AG09309 (cell line): ENCODE measurements at places on chromosomes 5 and 9.

- no peak for DNase-seq
Measured at GRCh38 chr5:125595095-125595494, 828.1 kb upstream of the GRAMD2B start.

DNA sequence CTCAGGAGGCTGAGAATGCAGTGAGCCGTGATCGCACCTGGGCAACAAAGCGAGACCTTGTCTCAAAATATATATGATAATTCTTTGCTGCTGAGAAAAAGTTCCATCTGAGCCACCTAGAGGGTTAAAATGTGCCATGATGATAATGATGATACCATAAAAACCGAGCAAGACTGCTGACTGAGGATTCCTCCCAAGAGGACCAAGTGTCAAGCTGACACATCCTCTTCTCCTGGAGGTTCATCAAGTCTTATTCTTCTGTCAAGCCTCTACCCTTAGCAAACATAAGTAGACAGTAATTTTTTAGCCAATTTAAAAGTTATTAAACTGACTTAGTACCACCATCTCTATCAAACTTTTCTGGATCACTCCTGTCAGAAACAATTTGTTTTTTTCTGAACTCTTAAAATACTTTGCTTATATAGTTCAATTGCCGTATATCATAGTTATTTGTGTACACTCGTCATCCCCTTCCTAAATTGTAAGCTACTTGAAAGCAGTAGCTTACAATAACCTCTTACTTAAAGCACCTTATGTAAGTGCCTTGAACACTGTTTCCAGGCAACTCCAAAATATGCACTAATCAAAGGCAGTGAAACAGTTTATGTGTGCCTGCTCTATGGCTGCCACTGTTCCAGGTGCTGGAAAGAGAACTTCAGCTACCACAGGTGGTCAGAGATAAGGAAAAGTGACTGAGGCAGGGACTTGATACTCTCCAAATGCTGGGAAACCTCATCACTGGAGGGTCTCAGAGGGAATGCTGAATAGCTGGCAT is 57.4 kb downstream of the SCAI start:
- no peak for DNase-seq

DNA sequence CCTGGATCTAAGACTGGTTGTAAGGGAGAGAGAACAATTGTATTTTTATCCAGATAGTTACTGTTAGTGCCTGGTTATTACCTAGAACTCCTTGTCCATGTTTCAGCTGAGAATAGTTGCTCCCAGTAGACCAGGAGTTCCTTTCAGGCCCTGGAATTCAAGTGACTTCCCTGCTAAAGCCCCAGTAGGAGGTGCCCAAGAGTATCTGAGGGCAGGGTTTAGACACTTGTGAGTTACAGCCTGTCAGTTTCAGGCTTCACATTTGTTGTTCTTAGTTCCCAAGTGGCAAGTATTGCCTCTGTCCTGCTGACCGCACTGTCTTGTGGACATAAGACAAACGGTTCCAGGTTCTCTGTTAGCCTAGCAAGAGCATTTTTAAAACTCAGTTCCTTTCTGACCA is 743.9 kb upstream of the SEMA6A start:
- no peak for DNase-seq

- no peak for DNase-seq
Measured at GRCh38 chr5:96091874-96092273, 130.2 kb upstream of the ELL2 start.

DNA sequence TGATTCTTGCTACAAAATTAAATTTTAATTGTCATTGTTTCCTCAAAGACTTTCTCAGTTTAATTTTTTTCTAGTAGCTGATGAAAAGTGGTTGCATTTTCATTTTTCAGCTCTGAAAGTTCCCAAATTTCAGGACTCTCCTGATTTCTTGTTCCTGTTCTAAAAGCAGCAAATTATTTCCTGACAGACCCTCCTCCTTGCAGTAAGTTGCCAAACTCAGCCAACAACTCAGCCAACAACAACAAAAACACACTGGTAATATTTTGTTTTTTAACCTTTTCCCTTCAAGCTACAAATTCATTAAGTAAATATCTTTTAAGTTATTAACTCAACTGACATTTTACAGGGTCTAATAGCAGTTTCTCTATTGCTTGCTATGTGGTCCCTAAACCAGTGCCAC is 487.8 kb upstream of the NUDT12 start:
- no peak for DNase-seq

DNA sequence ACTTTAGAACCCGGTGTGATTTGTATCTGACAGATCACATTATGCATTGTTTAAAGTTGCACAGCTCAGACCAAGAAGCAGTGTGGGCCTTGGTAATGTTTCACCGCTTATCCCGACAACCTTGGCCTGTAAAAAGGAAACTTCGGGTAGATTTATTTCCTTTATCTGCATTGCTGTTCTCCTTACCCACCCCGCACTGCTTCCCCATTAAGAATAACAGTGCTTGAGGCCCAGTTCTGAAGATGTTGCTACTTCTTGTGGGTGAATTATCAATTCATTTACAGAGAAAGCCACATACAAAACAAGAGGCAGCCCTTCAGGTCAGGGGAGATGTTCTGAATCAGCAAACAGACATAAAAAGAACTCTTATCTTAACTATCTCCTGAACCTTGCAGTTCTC is 8.4 kb downstream of the SMARCA2 start:
- no peak for DNase-seq

DNA sequence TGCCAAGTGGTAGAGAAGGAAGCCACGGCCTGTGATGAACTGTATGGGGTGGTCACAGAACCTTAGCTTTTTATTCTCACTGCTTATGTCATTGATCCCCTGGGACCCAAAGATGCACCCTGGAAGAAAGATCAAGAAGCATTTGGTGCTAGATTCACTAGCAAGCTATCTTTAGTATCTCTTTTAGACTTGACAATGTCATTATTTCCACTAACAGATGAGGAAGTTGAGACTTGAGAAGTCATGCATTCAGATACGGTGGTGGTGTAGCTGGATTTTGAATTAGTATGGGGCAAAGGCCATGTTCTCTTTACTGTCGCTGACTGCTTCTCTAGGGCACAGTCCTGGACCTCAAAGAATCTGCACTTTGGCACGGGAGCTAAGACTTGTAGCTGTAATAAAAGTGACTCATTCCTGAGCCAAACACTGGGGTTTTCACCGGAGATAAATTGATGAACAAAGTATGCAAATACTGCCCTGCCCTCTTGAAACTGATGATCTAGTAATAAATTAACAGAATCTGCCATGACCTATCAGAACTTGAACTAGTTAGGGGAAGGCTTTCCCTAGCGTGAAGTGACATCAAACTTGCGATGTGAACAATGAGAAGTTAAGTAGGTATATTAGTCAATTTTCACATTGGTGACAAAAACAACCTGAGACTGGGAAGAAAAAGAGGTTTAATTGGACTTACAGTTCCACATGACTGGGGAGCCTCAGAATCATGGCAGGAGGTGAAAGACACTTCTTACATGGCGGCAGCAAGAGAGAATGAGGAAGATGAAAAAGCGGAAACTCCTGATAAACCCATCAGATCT is 5.4 kb downstream of the GDA start:
- DNase-seq: no peak

- no peak for DNase-seq
Measured at GRCh38 chr9:125003332-125003731, 62.4 kb upstream of the GOLGA1 start.

- DNase-seq: no peak
Measured at GRCh38 chr5:110865400-110866094, 126.7 kb downstream of the SLC25A46 start.

DNA sequence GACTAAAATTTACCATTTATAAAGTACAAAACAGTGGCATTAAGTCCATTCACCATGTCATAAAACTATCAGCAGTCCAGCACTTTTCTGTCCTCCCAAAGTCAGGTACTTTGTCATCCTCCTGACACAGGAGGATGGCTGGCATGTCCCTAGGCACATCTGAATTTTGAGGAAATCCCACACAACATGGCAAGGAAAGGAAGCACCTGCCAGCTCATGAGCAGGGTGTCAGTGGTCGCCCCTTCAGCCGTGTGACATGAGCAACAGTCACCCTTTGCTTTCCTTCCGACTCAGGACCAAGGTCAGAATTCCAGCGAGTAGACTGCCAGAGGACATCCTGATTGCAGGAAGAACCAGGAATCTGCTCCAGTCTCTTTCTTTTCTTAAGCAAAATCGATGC is 77.1 kb downstream of the PPARGC1B start:
- no peak for DNase-seq

GRCh38 chr5:2569176-2569575 is 182.3 kb downstream of the IRX2 start:
- DNase-seq: no peak

GRCh38 chr5:38807570-38808483 is 38.0 kb upstream of the OSMR start:
- DNase-seq: peak; percentile 77

DNA sequence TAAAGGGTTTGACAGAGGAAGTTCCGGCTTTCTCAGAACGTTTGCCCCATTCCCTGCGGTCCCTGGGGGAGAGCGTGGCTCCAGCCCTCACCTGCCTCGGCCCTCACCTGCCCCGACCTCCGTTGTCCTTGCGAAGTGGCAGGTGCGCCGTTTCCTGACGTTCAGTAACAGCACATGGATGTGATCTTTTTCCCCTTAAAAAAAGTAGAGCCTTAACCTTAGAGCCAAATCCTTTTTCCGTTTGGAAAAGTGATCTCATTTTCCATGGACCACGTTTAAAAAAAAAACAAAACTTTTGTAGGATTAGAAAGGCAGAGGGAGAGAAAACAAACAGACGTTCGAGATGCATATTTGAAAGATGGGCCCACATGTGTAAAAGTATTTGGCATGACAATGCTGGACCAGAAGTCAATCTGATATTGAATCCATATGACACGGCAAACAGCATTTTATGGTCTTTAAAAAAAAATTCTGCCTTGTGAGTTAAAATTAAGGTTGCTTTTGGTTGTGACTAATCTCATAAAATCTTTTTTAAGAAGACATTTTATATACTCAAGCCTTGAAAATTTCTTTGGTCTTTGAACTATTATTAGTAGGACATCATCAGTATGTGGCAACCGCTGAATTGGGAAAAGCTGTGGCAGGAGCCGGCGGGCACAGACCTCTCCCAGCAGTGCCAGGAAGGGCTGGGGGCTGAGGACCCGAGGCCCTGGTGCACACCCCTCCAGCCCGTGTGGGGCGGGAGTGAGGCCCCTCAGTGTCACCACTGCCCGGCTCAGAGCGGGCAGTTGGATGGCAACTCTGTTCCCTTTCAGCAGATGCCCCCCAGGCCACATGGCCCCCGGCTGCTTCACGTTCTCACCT is 42.5 kb upstream of the EXOC3 start:
- DNase-seq: peak; percentile 98

DNA sequence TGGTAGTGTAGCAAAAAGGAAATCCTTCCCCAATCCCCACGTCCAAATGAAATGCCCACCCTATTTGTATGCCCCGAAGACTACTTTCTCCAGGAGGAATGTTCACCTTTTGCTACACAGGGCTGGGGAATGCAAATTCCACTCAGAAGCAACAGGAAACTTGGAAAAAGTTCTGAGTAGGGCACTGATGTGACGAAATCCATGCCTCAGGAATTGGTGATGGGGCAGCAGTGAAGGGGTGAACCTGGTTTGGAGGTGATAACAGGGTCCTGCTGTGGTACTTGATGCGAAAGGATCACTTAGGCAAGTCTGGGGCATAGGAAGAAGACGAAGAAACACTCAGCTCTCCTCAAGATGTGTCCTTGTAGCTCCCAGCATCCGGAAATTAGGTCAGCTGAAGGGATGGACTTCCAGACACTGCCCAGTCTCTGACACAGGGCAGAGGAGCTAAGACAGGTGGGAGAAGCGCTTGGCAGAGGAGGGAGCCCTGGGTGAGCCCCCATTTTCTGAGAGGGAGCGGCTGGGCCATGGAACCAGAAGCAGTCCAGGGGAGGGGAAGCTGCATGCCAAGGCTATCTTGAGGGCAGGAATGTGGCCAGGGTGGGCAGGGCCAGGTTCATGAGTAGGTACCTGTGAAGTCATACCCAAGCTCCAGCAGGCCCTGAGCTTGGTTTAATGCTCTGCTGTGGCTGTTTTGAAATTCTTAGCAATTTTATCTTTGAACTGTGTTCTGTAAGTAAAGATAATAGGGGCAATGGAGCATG is 22.2 kb upstream of the MVB12B start:
- DNase-seq: no peak

- DNase-seq: no peak
Measured at GRCh38 chr5:1795506-1795905, 4.1 kb downstream of the MRPL36 start.

- no peak for DNase-seq
Measured at GRCh38 chr5:119336845-119337580, 18.8 kb upstream of the TNFAIP8 start.

- no peak for DNase-seq
Measured at GRCh38 chr5:32812399-32812798, 101.3 kb downstream of the NPR3 start.

DNA sequence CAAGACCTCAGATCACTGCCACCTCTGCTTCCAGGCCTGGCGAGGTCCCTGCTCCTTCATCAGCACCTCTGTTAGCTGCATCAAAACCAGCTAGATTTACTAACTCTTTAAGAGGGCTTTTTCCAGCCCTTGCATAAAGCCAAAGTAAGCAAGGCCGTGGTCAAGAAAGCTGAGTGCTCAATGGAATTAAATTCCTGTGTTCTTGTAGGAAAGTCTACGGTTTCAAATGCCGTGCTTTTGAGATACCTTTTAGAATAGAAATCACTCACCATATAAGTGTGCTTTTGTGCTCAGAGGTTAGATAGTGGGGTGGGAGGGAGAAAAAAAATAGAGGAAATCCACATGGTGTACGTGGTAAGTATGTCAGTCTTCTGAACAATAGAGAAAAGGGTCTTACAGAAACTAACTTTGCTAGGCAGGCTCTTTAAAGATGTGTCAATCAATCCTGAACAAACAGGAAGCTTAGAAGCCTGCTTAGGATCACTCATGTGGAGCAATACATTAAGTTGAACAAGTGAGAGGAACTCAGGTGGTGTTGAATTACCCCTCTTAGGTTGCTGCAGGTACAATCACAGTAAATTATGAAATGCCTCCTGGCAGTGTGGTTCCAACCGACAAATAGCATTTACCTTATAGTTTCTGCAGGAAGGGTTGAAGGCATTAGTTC is 79.7 kb downstream of the SEMA6A start:
- DNase-seq: no peak

GRCh38 chr5:148414833-148415232 is 31.1 kb downstream of the FBXO38 start:
- DNase-seq: no peak

GRCh38 chr9:81522716-81523551 is 166.4 kb downstream of the TLE1 start:
- DNase-seq: peak; percentile 35

DNA sequence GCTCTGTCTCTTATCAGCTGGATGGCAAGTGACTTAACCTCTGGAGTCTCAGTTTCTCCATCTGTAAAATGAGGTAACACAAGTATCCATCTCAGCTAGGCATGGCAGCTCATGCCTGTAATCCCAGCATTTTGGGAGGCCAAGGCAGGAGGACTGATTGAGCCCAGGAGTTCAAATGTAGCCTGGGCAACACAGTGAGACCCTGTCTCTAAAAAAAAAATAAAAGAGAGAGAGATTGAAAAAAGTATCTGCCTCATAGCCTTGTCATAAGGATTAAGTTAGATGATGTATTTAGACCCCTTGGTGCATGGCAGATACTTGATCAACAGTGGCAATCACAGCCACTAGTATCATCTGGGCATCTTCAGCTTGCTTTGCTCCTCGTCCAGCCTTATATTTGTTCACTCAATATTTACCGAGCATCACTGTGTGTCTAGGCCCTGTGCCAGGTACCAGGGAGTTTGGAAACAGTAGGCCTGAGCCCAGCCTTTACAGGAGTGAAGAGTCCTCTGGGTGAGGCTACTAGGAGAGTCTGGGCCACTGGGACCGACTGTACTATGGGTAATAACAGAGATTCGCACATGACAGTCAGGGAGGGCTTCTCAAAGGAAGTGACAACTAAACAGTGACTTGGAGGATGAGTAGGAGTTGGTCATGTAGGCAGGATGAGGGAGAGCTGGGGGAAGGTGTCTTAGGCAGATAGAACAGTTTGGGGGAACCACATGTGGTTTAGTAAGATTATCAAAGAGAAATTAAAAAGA is 34.2 kb downstream of the CORO2A start:
- no peak for DNase-seq
